ENCODE measurements at places on chromosomes 11 and 22. TPM values are rescaled to one million over a fixed set of nuclear protein-coding genes. Genes with fewer than 3 reads are reported as not detected.

Gene ABCG4
- total RNA-seq = not detected

- no peaks in the 10 kb centered on the region for H3K27me3 ChIP-seq
- no peak for DNase-seq
- H3K27ac ChIP-seq = no peak overlapping the region
- no peaks in the 10 kb centered on the region for H3K36me3 ChIP-seq
- no peak overlapping the region for H3K4me3 ChIP-seq
Observed at GRCh38 chr11:76615950-76616349, 54.6 kb downstream of the LRRC32 start.

GRCh38 chr11:73087730-73088129 lies 54.4 kb downstream of the FCHSD2 start:
- H3K36me3 ChIP-seq = peaks cover 31% of the 10 kb centered on the region
- H3K27ac ChIP-seq = peak overlapping the region; percentile 4
- peak; percentile 51 for DNase-seq
- peaks cover 28% of the 10 kb centered on the region for H3K4me1 ChIP-seq
- H3K4me3 ChIP-seq = no peak overlapping the region
- H3K27me3 ChIP-seq = no peaks in the 10 kb centered on the region

- H3K4me1 ChIP-seq = peaks cover 4% of the 10 kb centered on the region
- no peak overlapping the region for H3K4me3 ChIP-seq
- H3K36me3 ChIP-seq = peaks cover 19% of the 10 kb centered on the region
Observed at GRCh38 chr22:39029227-39029626, 8.3 kb downstream of the APOBEC3D start.

DNA sequence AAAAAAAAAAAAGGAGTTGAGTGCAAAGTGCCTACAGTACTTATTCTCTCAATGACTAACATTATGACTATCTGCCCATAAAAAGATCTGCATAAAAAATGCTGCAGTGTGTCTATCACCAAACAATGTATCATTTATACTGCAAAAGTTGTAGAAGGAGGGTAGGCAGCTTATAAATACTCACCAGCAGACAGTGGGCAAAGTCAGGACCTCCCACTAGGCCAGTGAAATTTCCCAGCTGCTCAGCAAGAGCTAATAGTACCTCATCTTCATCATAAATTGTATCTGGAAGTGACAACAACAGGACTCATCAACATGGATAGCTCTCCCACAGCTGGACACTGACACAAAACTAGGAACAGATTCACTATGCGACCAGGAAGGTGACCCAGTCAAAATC lies 1.6 kb downstream of the PPP2R1B start:
- no peaks in the 10 kb centered on the region for H3K27me3 ChIP-seq
- H3K4me3 ChIP-seq = no peak overlapping the region
- H3K27ac ChIP-seq = no peak overlapping the region
- DNase-seq = no peak
- H3K4me1 ChIP-seq = peaks cover 16% of the 10 kb centered on the region

DNA sequence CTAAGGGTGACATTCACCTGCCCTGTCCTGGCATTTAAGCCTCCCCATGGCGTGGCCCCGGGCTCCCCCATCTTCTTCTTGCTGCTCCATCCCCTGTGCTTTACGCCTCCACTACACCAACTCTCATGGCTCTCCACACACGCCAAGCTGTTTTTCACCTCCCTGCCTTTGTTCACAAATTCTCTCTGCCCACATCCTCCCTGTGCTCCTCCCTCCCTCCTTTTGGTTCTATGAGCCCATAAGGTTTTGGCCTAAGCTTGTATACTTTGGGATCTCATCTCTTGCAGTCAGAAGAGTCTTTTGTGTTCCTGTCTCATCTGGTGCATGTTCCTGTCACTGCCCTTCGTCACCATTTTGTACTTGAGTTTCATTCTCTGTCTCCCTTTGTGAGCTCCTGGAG lies 4.6 kb upstream of the DNAL4 start:
- DNase-seq = no peak
- H3K36me3 ChIP-seq = no peaks in the 10 kb centered on the region
- no peak overlapping the region for H3K27ac ChIP-seq
- H3K4me1 ChIP-seq = peaks cover 5% of the 10 kb centered on the region
- H3K27me3 ChIP-seq = peaks cover 17% of the 10 kb centered on the region
- no peak overlapping the region for H3K4me3 ChIP-seq

DNA sequence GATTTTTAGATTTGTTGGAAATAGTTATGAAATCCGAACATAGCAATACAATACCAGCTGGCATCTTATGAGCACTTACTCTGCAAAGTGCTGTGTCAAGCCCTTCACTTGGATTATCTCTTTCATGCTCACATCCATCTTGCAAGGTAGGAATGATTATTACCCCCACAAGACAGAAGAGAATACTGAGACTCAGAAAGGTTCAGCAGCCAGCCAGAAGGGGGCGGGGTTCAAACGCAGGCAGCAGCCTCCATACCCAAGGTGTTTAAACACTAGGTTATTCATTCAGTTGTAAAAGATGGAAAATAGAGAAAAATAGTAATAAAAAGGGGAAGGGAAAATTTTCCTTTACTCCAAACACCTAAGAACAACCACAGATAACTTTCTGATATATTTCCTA lies 158.5 kb downstream of the CCDC34 start:
- DNase-seq = no peak
- H3K27ac ChIP-seq = no peak overlapping the region
- peaks cover 2% of the 10 kb centered on the region for H3K27me3 ChIP-seq
- H3K36me3 ChIP-seq = no peaks in the 10 kb centered on the region
- no peak overlapping the region for H3K4me3 ChIP-seq
